Suppressor macrophage treated with lipopolysaccharide for 4 hours (primary cell): ENCODE measurements at places on chromosomes 1 and 21.

DNA sequence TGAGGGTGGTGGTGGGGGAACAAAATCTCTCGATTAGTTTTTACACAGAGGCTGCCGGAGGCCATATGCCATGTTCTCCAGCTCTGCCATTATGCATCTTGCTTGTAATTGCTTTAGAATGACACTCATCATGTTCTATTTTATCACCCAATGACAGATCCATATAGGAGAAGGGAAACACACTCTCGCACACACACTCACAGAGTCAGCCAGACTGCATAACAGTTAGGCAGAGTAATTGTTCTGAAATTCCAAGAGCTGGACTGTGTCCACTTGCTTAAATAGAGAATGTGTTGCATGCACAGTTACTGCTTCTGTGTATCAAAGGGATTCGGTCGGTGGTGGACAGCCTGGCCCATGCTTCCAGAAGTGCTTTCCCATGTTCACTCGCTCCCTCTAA lies 30.6 kb downstream of the KCND3 start:
- DNase-seq, result no peak

DNA sequence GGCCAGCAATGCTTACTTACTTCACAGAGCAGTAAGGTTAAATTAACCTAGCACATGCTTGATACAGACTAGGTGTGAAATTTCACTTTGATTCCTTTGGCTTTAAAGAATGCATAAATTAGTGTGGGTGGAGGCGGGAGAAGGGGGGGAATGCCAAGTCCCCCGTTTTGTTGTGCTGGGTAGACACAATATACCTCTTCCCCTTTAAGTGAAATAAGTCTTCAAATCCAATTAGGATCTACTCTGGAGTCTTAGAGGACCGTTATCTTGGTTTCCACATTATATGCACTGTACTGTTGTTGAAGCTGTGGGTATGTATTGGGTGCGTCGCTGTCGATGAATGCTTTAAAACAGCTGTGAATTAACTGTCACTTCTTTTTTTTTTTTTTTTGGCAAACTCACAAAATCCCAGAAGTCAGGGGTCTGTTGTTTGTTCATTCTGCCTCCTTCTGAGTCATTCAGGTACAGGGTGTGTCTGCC lies 1.6 kb upstream of the S1PR1 start:
- no peak for DNase-seq

GRCh38 chr1:113983826-113984225 lies 4.6 kb downstream of the OLFML3 start:
- DNase-seq, result no peak

DNA sequence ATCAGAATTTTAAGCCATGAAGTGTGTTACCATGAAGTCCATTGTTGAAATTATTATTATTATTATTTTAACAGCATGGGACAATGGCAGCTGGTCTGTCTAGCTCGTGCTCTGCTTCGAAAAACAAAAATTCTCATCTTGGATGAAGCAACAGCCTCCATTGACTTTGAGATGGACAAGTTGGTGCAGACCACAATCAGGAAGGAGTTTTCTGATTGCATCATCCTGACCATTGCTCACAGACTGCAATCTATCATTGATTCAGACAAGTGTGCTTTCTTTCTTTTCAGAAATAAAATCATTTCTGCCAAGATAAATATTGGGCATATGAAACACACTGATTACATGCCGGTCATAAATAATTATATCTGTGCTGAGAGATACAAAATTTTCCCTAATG lies 21.0 kb downstream of the HSPA13 start:
- peak; percentile 68 for DNase-seq

DNA sequence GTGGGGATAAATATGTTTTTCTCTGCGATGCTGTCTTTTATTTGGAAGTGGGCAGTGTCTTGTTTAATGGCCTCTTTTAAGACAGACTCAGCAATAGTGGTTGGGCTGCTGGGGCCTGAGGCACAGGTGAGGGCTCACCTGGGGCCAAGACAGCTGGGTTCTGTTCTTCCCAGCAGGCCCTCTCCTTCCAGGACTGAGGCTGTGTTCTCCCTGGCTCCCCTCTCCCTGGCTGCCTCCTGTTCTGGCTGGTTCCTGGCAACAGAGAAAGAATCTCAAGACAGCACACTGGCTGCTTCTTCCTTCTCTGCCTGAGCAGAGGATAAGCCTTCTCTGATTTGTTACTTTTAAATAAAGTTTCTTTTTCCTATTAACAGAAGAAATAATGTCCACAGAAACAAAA lies 7.4 kb upstream of the GRHL3 start:
- DNase-seq, result no peak

DNA sequence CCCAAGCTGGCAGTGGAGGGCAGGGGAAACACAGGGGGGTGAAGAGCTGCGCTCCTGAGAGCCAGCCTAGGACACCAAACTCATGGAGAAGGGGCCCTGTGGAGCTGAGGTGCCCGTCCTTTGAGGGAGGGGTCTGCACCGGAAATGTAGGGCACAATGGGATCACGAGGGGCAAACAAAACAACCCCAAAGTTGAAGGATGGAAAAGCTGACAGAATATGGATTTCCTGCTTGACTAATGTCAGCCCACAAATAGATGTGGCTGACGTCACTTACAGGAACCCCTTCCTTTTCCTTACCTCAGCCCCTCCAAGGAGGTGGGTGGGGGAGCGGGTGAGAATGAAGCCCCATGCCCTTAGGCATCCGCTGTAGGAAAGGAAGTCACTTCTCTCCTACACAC lies 110.9 kb downstream of the KCNN3 start:
- peak; percentile 39 for DNase-seq

- DNase-seq, result no peak
These were observed 92.0 kb downstream of the CASZ1 start for GRCh38 chr1:10704368-10704882.

- no peak for DNase-seq
These were observed 523.6 kb downstream of the SMYD3 start for GRCh38 chr1:245983294-245983967.

GRCh38 chr1:218664385-218665170 lies 319.4 kb downstream of the TGFB2 start:
- no peak for DNase-seq

DNA sequence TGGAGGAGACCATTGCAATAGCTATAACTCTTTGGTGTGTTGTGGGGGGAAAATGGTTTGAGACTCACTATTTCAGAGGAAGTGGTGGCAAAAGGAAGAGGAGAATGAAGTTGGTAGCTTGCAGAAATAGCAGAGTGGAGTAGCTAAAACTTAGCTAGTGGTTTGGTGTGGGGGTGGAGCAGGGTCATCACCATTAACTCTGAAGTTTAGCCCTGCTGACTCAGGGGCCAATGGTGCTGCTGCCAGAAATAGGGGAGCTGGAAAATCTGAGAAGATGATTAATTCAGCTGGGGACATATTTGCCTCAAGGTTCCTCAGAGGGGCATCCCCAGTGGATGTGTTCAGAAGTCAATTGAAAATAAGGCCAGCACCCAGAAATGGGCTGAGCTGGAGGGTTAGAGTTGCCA lies 65.4 kb downstream of the RUNX1 start:
- DNase-seq, result peak; percentile 88

GRCh38 chr1:216898801-216899200 lies 175.6 kb upstream of the ESRRG start:
- no peak for DNase-seq

DNA sequence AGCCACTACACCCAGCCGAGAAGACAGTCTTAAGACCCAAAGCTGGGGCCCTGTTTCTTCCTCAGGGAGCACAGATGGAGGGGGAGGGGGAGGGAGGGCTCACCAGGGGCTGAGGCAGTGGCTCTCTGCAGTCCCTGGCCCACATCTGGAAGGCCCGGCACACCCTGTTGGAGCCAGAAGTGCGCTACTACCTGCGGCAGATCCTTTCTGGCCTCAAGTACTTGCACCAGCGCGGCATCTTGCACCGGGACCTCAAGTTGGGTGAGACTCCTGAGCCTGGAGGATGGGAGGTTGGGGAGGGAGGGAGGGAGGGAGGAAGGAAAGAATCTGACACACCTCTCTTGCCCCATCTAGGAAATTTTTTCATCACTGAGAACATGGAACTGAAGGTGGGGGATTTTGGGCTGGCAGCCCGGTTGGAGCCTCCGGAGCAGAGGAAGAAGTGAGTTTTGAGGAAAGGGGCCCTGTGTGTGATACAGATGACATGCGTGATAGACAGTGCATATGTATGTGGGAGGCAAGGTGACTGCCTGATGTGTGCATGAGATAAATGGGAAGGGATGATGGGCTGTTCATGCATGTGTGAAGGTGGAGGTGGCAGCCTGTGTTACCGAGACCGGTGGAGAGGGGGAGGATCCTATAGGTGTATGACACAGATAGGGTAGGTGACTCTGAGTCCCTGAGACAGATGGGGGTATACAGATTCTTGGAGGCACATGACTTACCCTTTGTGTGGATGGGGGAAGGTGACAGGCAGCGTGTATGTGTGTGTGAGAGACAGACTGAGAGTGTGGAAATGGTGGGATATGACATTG lies 1.5 kb downstream of the PLK3 start:
- peak; percentile 76 for DNase-seq

DNA sequence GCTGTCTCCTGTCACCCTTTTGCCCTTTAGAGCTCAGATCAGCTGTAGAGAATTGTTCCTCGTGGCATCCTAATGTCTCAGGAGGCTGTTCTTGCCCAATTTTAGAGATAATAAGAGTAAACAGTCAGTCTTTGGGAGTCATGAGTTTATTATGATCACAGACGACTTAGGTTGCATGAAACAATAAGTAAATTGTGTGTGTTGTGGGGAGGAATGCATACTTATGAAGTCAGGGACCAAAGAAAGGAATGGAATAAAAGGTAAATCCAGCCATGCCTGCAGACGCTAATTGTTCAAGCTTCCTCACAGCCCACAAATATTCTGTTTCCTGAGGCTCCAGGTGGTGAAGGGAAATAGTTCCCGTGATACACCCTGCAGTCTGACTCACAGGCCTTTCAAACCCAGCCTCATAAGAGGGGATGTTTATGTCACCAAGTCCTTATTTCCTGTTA lies 897 bp downstream of the EPHX4 start:
- peak; percentile 9 for DNase-seq
